ENCODE measurements at places on chromosomes 1 and 21.

- no peak for ATAC-seq
Observed at GRCh38 chr1:150696162-150696561, 792 bp downstream of the GOLPH3L start.

GRCh38 chr1:240598216-240599001 is 13.5 kb downstream of the GREM2 start:
- ATAC-seq: no peak

- ATAC-seq: no peak
Observed at GRCh38 chr1:25564777-25565574, 21.6 kb downstream of the LDLRAP1 start.

- no peak for ATAC-seq
Observed at GRCh38 chr1:29444782-29445729, 208.7 kb downstream of the PTPRU start.

DNA sequence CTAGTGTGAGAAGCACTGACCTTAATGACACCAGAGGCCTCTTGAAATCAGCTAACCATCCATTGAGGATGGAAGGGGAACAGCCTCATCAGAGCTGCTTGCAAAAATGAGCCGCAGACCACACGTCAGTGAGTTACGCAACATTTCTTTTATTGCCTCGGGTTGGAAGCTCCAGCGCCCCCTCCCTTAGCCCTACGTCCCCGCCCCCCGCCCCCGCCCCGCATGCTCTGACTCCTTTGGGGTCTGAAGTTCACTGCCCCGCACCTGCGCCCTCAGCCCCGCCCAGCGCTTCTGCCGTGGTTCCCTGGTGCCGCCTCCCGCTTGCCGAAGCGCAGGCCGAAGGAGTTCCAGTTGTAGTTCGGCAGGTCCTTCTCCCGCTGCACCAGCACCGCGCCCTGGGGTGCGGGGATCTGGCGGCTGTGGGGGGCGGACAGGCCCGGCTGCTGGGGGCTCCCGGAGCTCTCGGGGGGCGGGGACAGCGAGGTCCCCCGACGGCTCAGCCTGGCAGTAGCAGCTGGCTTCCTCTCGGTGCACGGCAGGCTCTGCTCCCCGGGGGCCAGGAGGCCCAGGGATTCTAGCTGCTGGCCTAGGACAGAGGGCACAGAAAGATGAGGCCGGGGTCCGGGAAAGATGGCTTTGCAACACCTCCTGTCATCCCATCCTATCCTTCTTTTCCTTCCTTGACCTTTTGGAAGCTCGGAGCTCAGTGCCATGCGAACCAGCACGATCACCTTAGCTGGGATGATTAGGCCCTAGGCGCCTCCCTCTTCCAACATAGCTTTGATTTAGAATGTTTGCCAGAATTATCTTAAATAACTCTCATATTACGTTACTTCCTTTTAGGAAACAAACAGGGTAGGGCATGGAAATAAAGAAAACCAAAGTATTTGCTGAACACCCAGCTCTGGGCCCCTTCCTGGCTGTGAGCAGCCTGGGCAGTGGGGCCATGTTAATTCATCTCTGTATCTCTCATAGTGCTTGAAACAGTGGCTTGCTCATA is 5.8 kb downstream of the KISS1 start:
- peak; percentile 60 for ATAC-seq

Measured in gastroesophageal sphincter (tissue), 4 donors.